Osteocyte (in vitro differentiated cells): ENCODE measurements at places on chromosomes 11 and 22. TPM values are rescaled to one million over a fixed set of nuclear protein-coding genes. Genes with fewer than 3 reads are reported as not detected.
A peak's percentile ranks its signal among the peaks of the same experiment; 100 is the strongest.

Gene RASD2
- not detected in 2 replicates for total RNA-seq

Gene PHOX2A
- not detected in 2 replicates for total RNA-seq

Gene APOBEC3B
- 4.2 and 4.9 TPM in 2 replicates for total RNA-seq

Gene CASP5
- total RNA-seq = not detected in 2 replicates

Gene GVQW3
- 3.8 and 4.2 TPM in 2 replicates for total RNA-seq

- no peak overlapping the region for H3K4me3 ChIP-seq
- H3K4me1 ChIP-seq = no peaks in the 10 kb centered on the region
- H3K27me3 ChIP-seq = no peaks in the 10 kb centered on the region
- peaks cover 5% of the 10 kb centered on the region for H3K36me3 ChIP-seq
Measured at GRCh38 chr22:38645430-38645829, 10.8 kb downstream of the FAM227A start.

DNA sequence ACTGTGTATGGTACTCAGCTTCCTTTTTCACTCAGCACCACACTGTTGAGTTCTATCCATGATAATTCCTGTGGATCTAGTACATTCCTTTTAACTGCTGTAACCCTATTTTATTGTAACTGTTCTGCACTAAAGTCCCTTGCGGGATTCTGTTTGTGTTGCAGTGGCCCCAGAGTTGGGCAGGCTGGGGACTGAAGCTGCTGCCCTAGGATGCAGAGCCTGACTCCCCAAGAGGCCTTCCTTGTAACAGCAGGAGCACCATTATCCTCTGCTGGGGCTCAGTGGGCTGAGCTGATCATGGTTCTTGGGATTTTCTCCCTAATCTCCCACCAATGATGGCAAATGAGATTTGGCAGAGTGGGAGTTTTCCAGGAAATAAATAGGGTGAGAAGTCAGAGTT is 77.7 kb downstream of the CABIN1 start:
- no peak for DNase-seq
- H3K27me3 ChIP-seq = no peaks in the 10 kb centered on the region
- H3K4me3 ChIP-seq = no peak overlapping the region
- H3K27ac ChIP-seq = no peak overlapping the region
- peaks cover 36% of the 10 kb centered on the region for H3K36me3 ChIP-seq

- no peak for DNase-seq
- H3K27ac ChIP-seq = no peak overlapping the region
- no peaks in the 10 kb centered on the region for H3K4me1 ChIP-seq
- H3K27me3 ChIP-seq = no peaks in the 10 kb centered on the region
- H3K36me3 ChIP-seq = no peaks in the 10 kb centered on the region
Measured at GRCh38 chr11:42870480-42870879, 441.3 kb upstream of the API5 start.

DNA sequence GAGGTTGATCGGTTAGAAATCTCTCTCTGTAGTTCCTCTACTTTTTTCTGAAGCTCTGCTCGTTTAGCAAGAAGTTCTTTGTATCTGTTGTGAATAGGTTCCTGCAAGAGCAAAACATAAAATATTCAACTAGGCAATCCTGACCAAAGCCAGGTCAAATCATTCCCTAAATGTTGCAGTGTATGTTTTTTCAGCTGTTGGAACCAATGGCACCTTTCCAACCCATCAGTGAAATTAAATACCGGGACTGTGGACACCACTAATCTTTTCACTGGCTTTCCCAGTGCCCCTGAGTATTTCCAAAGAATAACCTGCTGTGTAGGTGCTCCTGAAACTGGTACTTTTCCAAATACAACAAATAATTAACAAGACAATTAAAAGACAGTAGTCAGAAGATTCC is 45.1 kb downstream of the CEP57 start:
- H3K4me3 ChIP-seq = no peak overlapping the region
- H3K27ac ChIP-seq = peak overlapping the region; percentile 41
- peaks cover 26% of the 10 kb centered on the region for H3K4me1 ChIP-seq
- H3K36me3 ChIP-seq = peaks cover 30% of the 10 kb centered on the region
- no peak for DNase-seq

GRCh38 chr11:83643115-83643514 is 356.9 kb upstream of the CCDC90B start:
- DNase-seq = no peak
- no peaks in the 10 kb centered on the region for H3K36me3 ChIP-seq
- peaks cover 4% of the 10 kb centered on the region for H3K27me3 ChIP-seq
- no peaks in the 10 kb centered on the region for H3K4me1 ChIP-seq
- no peak overlapping the region for H3K4me3 ChIP-seq
- no peak overlapping the region for H3K27ac ChIP-seq

DNA sequence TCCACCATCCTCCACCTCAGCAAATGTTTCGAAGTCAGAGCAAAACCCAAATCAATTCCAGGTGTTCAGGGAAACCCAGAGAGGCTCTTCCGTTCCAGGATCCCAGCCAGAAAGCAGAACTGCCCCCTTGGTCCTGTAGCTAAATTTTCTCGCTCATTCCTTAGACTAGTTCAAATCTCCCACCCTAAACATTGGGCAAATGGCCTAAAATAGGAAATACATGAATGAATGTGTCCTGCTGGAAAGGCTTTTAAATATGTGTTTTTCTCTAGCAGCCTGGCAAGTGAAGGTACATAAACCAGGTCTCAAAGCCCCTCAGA is 89.6 kb downstream of the ETS1 start:
- peak overlapping the region; percentile 57 for H3K4me3 ChIP-seq
- no peaks in the 10 kb centered on the region for H3K27me3 ChIP-seq
- peaks cover 96% of the 10 kb centered on the region for H3K4me1 ChIP-seq
- H3K36me3 ChIP-seq = peaks cover 2% of the 10 kb centered on the region
- DNase-seq = no peak

DNA sequence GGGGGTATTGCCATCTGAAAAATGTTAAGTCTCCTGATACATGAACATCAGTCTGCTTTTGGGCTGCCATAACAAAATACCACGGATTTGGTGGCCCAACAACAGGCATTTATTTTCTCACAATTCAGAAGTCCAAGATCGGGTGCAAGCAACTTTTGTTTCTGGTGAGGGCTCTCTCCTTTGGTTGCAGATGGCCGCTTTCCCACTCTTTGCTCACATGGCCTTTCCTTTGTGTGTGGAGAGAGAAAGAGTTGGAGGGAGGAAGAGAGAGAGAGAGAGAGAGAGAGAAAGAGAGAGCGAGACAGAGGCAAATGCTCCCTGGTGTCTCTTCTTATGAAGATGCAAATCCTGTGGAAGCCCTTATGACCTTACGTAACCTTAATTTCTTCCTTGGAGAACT is 2.5 kb upstream of the KRTAP5-2 start:
- H3K27me3 ChIP-seq = peaks cover 72% of the 10 kb centered on the region
- no peaks in the 10 kb centered on the region for H3K36me3 ChIP-seq
- no peak overlapping the region for H3K27ac ChIP-seq
- H3K4me1 ChIP-seq = no peaks in the 10 kb centered on the region
- H3K4me3 ChIP-seq = no peak overlapping the region

DNA sequence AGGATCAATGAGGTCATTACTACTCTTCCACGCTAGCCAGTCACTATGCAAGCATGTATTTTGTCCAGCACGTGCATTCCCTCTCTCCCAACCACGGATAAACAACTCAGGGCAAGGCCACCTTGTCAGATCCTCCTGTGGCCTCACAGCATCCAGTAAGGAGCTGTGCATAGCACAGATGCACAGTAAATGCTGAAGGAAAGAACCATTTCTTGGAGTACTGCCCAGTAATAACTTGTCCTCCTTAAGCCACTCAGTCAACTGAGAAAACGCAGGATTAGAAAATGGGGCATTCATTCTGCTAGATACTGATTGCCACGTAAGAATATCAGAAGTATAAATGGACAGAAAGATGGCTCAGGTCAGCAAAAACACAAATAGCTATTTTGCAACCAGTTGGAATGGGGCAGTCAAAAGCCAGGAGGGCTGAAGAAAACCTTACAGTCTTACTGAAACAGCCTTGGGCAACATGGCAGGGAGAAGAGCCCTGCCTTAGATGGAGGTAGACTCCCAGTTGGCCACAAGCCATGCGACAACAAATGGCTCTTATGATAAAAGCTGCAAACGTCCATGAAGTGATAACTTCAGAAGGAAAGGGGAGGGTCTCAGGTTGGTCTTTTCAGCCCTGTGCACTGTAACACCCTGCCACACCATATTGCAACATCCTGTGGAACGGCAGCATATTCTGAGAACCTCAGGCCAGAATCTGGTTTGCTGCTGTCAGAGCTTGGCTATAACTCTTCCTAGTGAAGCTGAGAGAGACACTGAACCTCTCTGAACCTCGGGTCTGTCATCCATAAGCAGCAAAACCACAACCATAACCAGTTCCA is 23.0 kb downstream of the PC start:
- H3K4me3 ChIP-seq = no peak overlapping the region
- H3K27ac ChIP-seq = peak overlapping the region; percentile 92
- H3K27me3 ChIP-seq = no peaks in the 10 kb centered on the region
- H3K4me1 ChIP-seq = peaks cover 53% of the 10 kb centered on the region
